ENCODE measurements at places on chromosomes 5 and 9. TPM values are rescaled to one million over a fixed set of nuclear protein-coding genes. Genes with fewer than 3 reads are reported as not detected.
A peak's percentile ranks its signal among the peaks of the same experiment; 100 is the strongest.

The CCDC180 gene
- 2.3 TPM for total RNA-seq

The FASTKD3 gene
- 20.6 TPM for total RNA-seq

The SAP30L gene
- total RNA-seq = 53.0 TPM

The ADGRD2 gene
- total RNA-seq = not detected

The MEGF10 gene
- total RNA-seq = not detected

DNA sequence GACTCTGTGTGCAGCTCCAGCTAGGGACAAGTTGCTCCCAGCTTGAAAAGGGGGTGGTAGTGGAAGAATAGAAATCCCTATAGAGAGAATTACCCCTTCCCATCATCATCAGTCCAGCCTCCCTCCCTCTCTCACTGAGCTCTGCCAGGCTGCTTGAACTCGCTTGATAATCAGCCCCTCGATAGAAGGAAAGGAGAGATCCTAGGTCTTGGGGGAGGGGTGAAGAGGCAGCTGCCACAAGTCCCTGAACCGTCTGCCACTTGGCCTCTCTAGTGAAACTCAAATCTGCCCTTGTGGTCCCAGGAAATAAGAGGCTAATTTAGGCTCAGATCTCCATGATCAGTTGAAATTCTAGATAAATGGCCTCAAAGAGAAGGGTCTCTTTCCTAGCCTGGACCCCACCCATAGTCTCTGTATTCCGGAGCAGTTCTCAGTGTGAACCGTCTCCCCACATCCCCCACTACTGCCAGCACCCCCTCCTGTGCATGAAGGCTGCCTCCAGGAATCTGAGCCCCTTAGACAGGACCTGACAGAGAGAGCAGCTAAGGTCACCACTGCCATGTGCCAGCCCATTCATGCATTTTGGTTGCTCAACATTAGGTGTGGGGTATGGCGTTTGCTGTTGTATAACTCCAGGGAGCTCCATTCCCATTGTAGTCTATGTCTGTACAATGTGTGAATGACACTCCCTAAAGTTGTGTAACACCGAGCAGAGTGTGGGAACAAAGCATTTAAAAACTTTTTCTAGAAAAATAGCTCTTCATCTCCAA lies 5.5 kb downstream of the DNAJB5 start:
- no peaks in the 10 kb centered on the region for H3K27me3 ChIP-seq
- no peak for DNase-seq
- H3K36me3 ChIP-seq = no peaks in the 10 kb centered on the region
- H3K27ac ChIP-seq = no peak overlapping the region
- H3K4me1 ChIP-seq = peaks cover 17% of the 10 kb centered on the region

GRCh38 chr9:68619636-68620035 lies 79.0 kb upstream of the TMEM252 start:
- no peak overlapping the region for H3K27ac ChIP-seq
- peaks cover 27% of the 10 kb centered on the region for H3K27me3 ChIP-seq
- DNase-seq = no peak
- H3K4me3 ChIP-seq = no peak overlapping the region
- no peaks in the 10 kb centered on the region for H3K36me3 ChIP-seq

DNA sequence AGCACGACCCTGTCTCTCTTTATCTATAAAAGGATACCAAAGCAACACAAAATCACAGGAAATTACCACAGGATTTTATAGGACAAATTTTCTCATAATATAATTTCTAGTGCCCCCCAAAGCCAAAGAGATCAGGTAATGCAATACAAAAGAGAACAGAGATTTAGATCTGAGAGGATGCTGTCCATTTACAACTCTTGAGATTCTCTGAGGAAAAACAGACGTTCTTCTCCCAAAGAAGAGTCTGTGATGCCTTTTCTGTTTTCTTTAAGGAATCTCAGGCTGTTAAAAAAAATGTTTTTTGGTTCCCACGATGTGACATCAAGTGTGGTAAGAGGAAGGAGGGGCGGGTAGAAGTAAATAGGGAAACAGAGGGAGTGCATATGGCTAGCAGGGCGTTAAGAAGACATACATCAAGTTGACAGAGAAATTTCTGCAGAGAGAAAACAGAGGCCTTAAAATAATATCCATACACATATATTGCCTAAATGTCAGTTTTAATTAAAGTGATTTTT lies 274.7 kb downstream of the YTHDC2 start:
- no peaks in the 10 kb centered on the region for H3K4me1 ChIP-seq
- DNase-seq = no peak
- H3K4me3 ChIP-seq = no peak overlapping the region

- peak overlapping the region; percentile 77 for H3K4me3 ChIP-seq
- H3K27ac ChIP-seq = peak overlapping the region; percentile 79
- DNase-seq = peak; percentile 77
- no peaks in the 10 kb centered on the region for H3K36me3 ChIP-seq
Observed at GRCh38 chr5:88675708-88676636, 207.0 kb downstream of the MEF2C start.

DNA sequence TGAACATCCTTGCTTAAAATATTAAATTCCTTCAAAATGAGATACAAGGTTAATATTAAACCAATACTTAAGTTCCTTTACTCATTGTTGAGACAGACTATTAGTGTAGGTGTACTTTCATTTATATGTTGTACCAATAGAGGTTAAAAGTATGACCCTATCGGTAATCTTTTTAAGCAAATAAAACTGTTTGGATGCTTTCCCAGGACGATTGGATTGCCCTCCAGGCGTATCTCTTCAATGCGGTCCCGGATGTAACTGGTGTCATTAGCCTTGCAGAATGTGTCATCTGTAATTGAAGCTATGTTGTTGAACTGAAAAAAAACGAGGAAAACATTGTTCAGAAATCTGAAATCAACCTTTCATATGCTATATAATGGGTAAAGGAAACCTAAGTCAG lies 18.9 kb downstream of the OGN start:
- no peak for DNase-seq
- H3K27me3 ChIP-seq = no peaks in the 10 kb centered on the region
- no peak overlapping the region for H3K27ac ChIP-seq
- H3K4me1 ChIP-seq = no peaks in the 10 kb centered on the region
- no peaks in the 10 kb centered on the region for H3K36me3 ChIP-seq

GRCh38 chr5:16866273-16866672 lies 69.8 kb downstream of the MYO10 start:
- peaks cover 21% of the 10 kb centered on the region for H3K4me1 ChIP-seq
- no peak for DNase-seq
- no peaks in the 10 kb centered on the region for H3K27me3 ChIP-seq
- 0 out of 2 replicates have a peak, but pooled peaks cover 3% of the 10 kb centered on the region for H3K36me3 ChIP-seq
- no peak overlapping the region for H3K4me3 ChIP-seq

DNA sequence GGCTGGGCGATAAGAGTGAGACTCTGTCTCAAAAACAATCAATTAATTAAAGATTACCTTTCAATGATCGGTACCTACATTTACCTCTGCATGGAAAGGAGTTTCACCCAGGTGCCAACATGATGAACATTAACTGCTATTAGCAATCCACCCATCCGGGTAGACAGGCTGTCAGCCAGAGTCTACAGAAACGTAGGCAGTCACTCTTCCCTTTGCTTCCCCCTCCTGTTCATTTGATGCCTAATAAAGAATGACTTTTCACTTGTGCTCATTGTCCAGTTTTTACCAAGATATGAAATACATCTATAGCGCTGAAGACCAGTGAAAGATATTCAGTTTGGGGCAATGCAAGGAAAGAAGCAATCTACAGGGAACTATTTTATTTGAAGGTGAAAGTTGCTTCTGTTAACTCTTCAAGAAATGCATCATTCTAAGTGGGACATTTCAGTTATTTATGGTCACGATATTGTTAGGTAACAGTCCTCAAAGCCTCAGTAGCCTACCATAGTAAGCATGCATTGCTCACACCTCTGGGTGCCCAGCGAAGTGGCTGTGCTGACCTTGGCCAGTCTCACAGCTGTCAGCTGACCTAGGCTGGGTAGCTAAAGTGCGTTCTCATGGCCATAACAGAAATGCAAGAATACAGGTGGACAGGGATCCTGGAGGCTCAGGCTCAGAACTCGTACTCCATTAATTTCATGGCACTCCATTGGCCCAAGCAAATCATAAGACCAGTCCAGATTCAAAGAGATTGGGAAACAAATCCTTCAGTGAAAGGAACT lies 87.2 kb upstream of the DMRT1 start:
- 0 out of 2 replicates have a peak, but pooled peaks cover 16% of the 10 kb centered on the region for H3K4me1 ChIP-seq
- no peak for DNase-seq
- no peaks in the 10 kb centered on the region for H3K36me3 ChIP-seq
- no peaks in the 10 kb centered on the region for H3K27me3 ChIP-seq
- no peak overlapping the region for H3K4me3 ChIP-seq

GRCh38 chr5:156936972-156937371 lies 26.1 kb downstream of the TIMD4 start:
- no peak overlapping the region for H3K27ac ChIP-seq
- H3K4me3 ChIP-seq = no peak overlapping the region
- DNase-seq = no peak
- peaks cover 16% of the 10 kb centered on the region for H3K27me3 ChIP-seq

DNA sequence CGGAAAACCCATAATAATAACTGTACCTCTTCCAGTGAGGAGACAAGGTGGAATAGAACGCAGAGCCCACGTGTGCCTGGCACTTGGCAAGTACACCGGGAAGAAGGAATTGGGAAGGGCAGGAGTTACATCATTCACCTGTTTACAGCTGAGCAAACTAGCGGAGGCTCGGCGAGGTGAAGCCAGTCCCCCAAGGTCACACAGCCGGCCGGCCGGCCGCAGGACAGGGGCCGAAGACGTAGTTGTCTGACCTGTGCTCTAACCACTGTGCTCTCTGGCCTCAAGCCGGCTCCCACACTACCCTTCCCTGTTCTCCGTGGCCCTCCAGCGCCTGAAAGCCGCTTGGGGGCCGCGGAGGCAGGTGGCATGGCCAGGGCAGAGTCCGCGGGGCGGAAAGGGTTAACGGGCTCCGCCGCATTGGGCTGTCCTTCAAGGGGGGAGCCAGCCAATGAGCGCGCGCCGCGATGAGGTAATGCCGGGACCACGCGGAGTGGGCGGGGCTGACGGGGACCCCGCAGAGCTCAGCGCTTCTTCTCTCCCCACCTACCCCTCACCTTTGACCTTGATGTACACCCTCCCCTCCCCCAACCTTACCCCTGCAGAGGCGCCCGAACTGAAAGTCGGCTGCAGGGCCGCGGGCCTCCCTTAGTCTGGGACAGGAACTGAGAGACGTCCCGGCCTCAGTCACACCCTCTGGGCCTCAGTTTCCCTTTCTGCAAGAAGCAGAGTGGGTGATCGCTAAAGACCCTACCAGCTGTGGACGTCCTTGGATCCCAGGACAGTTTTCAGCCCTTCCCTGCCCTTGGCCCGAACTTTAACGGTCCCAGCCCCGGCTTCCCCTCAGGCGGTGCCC lies 125.1 kb downstream of the C9orf50 start:
- H3K27me3 ChIP-seq = no peaks in the 10 kb centered on the region
- peaks cover 50% of the 10 kb centered on the region for H3K4me1 ChIP-seq
- peak overlapping the region; percentile 64 for H3K27ac ChIP-seq
- DNase-seq = peak; percentile 95
- H3K4me3 ChIP-seq = peak overlapping the region; percentile 60

GRCh38 chr9:23736293-23736692 lies 89.7 kb downstream of the ELAVL2 start:
- H3K27me3 ChIP-seq = 0 out of 2 replicates have a peak, but pooled peaks cover 5% of the 10 kb centered on the region
- no peak for DNase-seq
- H3K4me1 ChIP-seq = no peaks in the 10 kb centered on the region
- H3K36me3 ChIP-seq = no peaks in the 10 kb centered on the region
- no peak overlapping the region for H3K4me3 ChIP-seq
